BE2C (cell line): ENCODE measurements at places on chromosomes 7 and 10.

- no peak for DNase-seq
These were observed 3.3 kb upstream of the MEST start for GRCh38 chr7:130488392-130489139.

DNA sequence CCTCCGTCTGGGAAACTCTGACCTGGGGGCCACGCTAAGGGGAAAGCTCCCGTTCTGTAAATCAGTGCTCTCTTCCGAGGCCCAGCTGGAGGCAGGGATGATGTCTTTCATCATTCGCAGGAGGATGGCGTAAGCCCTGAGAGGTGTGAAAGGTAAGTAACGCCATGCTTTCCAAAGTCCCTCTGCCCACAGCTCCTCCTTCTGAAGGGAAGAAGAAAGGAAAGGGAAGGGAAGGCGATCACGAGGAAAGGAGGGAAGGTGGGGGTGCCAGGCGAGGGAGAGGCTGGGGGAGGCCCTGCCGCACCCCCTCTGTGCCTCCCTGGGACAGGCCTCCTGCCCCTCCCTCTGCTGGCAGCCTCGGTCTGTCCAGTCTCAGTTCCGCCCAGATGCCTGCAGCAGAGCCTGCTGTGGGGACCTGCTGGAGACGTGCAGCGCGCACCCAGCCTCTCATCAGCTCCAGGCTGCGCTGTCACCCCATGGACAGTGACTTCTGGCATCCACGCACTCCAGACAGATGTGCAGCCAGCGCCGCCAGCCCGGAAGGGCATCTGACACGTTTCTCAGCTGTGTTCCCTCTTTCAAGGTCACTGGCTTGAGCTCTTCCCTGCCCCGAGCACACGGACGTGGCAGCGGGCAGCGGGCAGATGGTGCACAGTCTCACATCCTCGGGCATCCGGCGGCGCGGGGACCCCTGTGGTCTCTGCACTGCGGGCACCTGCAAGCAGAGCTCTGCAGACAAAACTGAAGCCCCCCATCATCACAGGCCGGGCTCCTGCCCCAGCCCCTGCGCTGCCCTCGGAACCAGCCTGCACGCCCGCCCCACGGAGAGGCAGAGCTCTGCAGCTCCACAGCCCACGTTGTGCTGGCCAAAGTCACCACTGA lies 60.6 kb downstream of the INSIG1 start:
- DNase-seq: peak; percentile 38

DNA sequence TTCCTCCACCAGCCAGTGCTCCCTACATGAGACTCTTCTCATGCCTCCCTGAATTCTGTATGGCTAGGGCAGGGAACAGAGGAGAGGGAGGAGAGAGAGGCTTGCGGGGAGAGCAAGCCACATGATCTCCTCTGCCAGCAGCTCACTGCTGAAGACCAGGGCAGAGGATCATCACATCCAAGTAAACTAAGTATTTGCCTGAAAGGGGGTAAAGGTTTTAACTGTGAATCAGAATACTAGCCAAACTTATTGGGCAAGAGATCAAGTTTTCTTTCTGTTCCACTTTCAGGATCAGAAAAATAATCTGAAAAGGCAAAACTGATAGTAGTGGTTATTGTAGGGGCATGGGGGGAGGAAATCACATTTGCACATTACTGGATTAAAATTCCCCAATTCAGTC lies 17.8 kb upstream of the ERCC6 start:
- DNase-seq: no peak

DNA sequence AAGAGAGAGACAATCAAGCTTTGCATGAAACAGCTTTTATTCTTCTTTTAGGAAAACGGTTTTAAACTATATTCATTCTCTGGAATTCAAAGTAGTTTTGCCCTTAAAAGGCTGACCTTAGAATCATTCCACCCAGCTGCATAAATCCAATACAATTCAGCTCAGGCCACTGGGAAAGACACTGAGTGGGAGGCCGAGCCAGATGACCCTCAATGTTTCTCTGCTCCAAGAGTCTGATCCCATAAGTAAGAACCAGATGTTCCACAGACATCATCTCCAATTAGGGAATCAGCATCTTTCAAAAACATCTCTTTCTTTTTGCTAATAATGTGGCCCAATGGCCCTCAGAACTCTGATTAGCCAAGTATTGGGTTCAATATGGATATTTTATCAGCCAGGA lies 26.1 kb downstream of the CREB3L2 start:
- no peak for DNase-seq

GRCh38 chr10:127182161-127182560 lies 14.2 kb downstream of the INSYN2A start:
- DNase-seq: no peak

- no peak for DNase-seq
These were observed 86.3 kb downstream of the MRPL32 start for GRCh38 chr7:43018446-43018845.

- DNase-seq: no peak
These were observed 651 bp downstream of the AFAP1L2 start for GRCh38 chr10:114403541-114404161.

DNA sequence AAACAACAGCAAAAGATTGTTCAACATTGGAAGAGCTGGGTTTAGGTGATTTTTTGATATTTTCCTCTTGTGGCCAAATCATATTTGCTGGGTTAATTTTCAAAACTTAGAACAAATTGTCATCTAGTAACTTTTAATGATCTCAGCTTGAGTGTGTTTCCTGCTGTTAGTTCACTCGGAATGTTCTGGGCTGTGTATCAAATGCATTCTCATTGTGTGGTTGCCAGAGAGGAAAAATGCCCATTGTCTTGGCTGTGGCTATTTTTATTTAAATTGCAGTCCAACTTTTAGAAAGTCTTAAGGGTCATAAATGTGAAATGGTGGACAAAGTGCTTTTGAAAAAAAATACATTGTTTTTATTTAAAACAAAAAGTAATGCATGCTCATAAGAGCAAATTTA lies 542.0 kb downstream of the TNS3 start:
- DNase-seq: no peak

DNA sequence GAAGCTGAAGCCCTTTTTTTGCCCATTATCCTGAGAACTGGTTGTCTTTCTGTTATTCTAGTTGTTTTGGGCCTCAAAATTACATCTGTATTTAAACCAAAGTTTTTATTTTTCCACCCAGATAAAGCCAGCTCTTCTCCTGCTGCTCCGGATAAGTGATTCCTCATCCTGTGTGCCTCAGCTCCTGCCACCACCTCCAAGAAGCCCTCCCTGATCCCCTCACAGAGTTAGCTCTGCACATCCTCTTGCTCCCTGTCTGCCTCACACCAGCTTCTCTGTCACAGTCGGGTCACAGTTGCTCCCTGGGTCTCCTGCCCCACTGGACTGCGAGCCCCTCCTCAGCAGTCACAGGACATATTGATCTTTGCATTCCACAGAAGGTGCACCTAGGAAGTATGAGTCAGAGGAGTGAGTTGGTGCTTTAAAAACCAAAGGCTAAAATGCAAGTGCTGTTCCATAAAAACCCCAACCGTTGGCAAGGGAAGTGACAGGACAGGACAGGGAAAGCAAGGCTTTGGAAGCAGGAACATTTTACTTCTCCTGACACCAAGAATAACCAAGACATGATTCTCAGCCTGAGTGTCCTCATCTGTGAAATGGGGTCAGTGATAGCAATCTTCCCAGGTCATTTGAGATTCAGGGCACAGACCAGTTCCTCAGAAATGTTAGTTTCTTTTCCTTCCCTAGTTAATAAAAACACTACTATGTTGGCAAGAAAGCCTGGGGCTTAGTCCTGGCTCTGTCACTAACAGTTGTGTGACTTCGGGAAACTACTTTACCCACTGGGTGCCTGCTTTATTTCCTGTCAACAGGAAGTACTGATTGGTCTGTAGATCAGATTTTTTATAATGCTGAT lies 36.5 kb upstream of the EEPD1 start:
- DNase-seq: no peak

DNA sequence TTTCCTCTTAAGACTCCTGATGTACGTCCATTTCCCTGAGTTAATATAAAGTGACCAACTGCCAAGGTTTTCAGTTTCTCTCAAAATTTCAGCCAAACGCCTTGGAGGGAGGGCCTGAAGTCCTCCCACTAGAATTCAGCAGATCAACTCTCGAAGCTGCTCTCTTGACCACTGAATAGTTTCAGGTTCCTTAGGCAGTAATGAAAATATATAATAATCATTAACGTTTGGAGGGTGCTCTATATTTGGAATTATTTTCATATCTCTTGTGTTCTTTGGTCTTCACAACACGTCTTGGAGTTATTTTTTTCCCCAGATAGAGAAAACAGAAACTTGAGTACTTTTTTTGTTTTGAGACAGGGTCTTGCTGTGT lies 123.6 kb upstream of the SFMBT2 start:
- DNase-seq: no peak

DNA sequence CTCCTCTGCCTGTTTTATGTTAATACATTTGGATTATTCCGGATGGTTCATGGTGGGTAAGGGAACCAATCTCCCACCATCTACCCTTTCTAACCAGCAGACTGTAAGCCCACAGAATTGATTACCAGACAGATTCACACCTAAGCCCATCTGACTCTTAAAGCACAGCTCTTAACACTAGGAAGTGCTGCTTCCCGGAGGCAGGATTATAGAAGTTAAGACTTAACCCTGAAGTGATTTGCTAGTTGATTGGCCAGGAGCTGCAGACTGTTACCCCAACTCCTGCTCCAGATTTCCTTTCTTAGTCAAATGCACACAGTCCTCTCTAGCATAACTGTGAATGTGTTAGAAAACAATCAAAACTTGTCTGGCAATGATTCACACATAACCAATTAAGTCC lies 221.7 kb downstream of the CDK14 start:
- DNase-seq: no peak

DNA sequence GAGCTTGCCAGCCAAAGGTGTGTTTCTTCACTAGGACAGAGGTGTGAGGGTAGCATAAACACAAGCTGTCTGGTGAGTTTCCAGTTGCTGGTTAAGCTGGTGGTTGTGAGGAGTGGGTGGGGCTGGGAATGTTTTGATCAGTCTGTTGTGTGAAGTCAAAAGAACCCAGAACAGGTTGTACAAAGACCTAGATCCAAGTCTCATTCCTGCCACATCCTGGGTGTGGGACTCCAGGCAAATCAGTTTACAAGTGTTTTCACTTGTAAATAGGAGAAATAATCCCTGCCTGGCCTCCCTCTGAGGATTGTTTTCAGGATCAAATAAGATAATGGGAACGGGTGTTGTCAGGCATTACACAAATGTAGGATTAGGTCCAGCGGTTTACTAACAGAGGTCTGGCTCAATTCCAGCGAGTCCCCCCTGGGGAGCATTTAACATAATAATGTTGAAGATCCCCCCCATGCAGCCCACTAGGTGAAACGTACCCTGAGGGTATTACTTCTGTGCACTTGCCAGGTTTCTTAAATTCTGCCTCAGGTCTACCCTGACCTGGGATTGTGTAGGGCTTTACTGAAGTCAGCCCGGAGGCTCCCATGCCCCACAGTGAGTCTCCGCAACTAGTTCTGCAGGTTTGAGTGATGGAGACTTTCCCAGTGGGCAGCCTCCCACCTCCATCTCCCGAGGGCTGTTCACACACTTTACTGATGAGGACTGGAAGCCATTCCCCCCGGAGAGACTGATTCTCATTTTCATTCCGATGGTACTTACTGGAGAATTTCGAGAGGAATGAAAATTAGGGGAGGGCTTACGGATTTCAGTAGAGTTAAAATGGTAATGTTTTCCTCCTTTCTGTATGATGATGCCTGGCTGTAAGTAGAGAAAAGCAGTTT lies 2.7 kb upstream of the FRAT2 start:
- no peak for DNase-seq

GRCh38 chr10:59595593-59595992 lies 114.1 kb downstream of the SLC16A9 start:
- DNase-seq: no peak

- DNase-seq: no peak
These were observed 140.3 kb upstream of the TCF7L2 start for GRCh38 chr10:112809736-112810135.

- DNase-seq: no peak
These were observed 183.7 kb downstream of the TMEM178B start for GRCh38 chr7:141257597-141257996.

DNA sequence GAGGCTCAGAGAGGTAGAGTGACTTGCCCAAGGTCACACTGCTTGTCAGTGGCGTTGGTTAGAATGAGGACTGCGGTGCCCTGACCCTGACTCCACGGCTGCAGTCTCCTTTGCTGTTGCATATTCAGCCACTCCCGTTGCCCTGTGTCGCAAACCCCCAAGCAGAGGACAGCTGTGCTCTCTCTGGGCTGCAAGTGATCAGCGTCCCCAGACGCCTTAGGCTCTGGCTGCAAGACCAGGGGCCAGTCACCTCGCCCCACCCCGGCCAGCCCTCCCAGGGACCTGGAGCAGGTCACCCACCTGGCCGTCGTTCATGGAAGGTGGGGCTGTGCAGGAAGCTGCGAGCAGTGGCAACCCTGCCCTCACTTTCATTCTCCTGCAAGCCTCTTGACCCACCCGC lies 51.7 kb upstream of the NANOS1 start:
- no peak for DNase-seq

GRCh38 chr7:73851410-73852338 lies 9.3 kb upstream of the TMEM270 start:
- DNase-seq: no peak

- no peak for DNase-seq
These were observed 62.8 kb downstream of the PODXL start for GRCh38 chr7:131493581-131493980.

GRCh38 chr7:139511315-139511714 lies 12.2 kb upstream of the CLEC2L start:
- DNase-seq: no peak

- no peak for DNase-seq
These were observed 8.9 kb downstream of the HIP1 start for GRCh38 chr7:75729851-75730274.

DNA sequence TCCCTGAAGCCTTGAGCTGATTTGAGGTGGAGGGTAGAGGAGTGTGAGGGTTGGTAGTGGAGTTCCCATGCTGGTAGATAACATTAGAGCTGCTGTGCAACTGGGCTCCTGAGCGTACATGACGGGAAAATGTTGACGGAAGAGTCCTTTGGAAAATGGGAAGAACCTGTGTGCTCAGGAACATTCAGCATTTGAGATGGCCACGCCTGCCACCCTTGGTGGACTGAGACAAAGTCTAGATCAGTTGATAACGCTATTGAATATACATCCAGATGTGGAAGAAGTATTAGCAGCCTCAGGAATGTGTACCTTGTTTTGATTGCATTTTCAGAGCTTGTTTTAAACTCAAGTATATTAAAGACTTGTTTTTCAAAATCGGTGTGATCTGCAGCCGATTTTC lies 16.1 kb downstream of the PCBD1 start:
- DNase-seq: no peak

DNA sequence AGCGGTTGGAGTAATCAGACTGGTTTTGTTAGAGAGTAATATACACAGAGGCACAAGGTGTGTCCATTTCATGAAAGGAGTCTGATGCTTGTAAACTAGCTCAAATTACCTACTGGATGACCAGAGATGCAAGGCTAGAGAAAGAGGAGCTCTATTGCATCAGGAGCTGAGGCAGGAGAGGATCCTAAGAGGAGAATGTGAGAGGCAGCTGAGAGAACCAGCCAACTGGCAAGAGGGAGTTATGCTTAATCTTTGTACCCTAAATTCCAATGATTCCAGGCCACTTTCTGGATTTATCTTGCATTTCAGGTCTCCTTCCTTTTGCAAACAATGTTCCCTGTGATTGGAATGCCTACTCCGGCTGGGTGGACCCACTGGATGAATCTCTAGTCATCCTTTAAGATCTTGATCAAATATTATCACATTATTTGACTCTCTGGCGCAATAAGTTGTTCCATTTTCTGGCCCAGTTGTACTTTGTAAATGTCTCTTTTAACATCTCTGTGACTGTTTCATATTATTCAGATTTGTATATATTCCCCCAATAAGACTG lies 57.5 kb upstream of the PTPN12 start:
- DNase-seq: no peak
